Progenitor cell of endocrine pancreas (in vitro differentiated cells): ENCODE measurements at places on chromosomes 11 and 22.

DNA sequence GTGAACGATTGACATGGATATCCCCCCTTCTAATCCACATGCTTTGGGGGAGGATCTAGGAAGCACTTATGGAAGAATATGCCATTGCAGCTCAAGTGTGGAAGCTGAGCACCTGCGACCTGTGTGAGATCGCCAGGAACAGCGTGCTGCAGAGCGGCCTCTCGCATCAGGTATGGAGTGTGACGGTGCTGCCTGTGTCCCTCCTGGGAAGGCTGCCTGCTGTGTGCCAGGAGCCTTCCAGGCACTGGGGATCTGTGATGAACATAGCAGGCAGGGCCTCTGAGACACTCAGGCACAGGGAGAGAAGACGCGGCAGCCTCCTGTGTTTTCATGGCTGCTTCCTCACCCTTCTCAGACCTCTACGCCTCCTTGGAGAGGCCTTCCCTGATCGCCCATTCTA is 36.5 kb downstream of the RNF141 start:
- DNase-seq, result no peak

GRCh38 chr11:128302425-128303186 is 284.8 kb downstream of the ETS1 start:
- no peak for DNase-seq

DNA sequence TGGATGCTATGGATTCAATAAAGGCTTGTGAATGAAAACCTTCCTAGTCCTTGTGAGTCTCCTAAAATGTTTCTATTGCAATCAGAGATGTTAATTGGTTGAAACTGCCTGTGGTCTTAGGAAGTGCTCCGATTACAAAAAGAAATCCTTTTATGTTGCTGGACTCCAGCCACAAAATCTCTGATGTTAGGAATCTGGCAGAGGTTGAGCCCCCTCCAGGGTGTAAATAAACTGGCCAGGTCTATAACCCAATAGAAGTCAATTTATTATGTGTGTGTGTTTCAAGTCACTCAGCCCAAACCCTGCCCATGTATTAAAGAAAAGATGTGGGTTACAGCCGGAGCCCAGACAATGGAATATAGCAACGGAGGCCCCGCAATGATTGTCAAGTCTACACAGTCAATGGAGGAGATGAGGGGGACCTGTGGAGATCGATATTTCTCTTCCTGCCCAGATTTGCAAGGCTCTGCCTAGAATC is 218.1 kb upstream of the SORL1-AS1 start:
- no peak for DNase-seq

DNA sequence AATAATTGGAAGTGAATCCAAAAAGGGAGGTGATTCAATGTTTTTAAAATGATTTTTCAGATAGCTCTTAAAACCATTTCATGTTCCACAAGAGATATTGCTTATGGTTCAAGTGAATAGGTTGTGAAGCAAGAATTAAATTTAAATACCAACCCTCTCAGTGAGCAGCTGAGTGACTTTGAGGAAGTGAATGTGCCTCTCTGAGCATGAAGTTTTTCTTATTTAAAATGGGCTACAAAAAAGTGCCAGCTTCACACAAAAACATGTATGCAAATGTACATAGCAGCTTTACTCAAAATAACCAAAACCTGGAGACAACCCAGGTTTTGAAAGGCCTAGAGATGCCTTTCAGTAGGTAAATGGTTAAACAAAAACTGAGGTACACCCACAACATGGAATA is 35.5 kb upstream of the GAB4 start:
- no peak for DNase-seq

DNA sequence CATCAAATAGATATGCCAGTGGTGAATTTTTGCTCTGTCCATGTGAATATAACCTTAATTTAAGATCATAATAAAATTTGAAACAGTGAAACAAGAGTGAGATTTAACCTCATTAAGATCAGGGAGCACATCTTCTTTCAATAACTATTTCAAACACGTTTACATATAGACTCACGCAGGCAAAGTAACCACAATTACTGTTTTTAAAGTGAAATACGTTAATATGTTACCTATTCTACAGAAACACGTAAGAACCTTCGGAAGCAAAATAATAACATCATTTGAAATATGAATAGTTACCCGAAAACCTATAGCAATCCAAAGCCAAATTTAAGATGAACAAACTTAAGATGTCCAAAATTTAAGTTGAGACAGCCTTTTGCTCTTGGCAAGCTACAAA is 136.2 kb upstream of the ZC3H12C start:
- DNase-seq, result no peak

GRCh38 chr22:49546811-49547585 is 280.7 kb downstream of the BRD1 start:
- no peak for DNase-seq
